SK-N-SH treated with all-trans-retinoic acid at 6 μM for 48 hours (cell line): ENCODE measurements at places on chromosomes 3 and 15.

DNA sequence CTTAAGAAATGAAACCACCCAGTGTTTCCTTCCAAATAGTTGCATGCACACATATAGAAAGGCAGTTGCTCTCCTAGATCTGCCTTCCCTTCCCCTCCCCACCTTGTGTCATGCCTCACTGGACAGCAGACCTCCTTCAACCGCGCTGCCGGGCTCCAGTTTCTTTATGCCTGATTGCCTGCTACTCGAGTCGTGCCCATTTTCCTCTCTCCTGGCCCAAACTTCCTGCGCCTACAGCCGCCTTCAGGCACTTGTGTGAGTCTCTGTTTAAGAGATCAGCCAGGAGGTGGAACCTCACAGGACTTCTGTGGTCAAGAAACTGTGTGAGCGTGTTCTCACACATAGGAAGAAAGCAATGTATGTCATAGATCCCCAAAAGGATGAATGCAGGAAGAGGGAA lies 8.8 kb upstream of the FAM107A start:
- ATAC-seq = no peak

DNA sequence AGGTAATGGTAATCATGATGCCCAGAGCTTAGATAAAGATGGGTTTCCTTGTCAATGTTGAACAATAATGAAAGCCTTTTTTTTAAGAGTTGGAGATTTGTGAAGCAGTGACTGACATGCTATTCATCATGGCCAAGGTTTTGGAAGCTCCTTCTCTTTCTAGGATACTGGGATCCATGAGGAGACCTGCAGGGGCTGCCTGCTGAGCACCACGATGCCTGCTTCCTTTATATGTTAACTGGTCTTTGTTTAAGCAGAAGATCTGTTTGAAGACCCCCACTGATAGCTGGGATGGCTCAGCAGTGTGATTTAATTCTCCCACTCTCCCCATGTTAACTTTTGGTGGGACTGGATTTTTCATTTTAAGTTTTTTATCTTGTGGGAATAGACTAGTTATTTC lies 15.8 kb downstream of the RBP1 start:
- ATAC-seq = no peak

- peak; percentile 58 for ATAC-seq
These were observed 160.9 kb downstream of the TIGIT start for GRCh38 chr3:114454551-114455251.

GRCh38 chr3:140128217-140128616 lies 193.2 kb downstream of the CLSTN2 start:
- no peak for ATAC-seq

- no peak for ATAC-seq
These were observed 188.8 kb downstream of the FEZF2 start for GRCh38 chr3:62184559-62184958.

- ATAC-seq = peak; percentile 92
These were observed 19.0 kb upstream of the SLC25A36 start for GRCh38 chr3:140922634-140923033.

GRCh38 chr3:11591391-11592282 lies 52.1 kb downstream of the VGLL4 start:
- ATAC-seq = peak; percentile 72

DNA sequence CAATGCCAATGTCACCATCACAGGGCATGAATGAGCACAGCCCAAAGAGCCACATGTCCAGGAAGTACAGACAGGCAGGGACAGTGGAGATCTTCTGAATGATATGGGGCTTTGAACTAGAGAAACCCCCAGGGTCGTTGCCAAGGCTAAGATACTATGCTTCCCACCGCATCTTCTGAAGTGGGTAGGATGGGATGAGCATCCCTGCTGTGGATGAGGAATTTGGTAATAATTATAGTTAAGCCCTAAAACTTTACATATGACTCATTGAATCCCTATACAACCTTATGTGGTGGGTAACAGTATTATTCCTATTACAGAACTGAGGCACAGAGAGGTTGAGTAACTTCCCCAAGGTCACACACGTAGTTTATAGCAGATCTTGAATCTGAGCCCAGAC lies 44.2 kb downstream of the WNT5A start:
- no peak for ATAC-seq

DNA sequence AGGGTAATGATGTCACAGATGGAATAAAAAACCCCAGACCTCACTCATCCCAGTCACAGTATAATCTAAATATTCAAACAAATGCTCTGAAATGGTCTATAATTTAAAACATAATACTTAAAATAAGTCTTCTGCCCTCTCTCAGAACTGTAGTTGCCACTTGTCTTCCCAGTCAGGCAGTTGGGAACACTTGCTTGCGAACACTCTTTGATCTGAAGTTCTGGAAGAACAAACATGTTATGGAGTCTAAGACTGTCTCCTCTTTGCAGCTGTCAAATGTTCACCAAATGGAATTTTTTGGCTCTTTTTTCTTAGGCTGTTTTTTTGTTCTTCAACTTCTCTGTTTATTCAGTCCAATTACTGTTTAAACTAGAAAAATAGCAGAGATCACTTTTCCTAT lies 711.1 kb upstream of the GOLIM4 start:
- ATAC-seq = no peak

- ATAC-seq = peak; percentile 83
These were observed 45.7 kb downstream of the EHHADH start for GRCh38 chr3:185207931-185208746.

DNA sequence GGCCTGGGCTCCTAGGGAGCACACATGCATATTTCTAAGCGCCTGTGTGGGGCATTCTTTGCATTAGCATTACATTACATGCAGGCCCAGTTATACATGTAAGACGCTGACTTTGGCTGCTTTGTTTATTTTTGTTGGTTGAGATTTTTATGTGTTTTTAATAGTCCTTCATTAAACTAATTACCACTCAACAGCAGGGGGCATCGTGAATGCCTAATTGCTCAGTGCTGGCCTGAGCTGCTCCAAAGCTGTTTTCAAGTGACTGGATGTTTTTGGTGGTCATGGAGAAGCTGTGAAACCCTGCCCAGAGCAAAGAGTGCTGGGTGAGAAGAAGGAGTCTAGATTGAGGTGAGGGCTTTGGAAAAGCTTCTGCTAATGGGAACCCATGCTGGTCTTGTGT lies 41.5 kb downstream of the GPD1L start:
- ATAC-seq = no peak

DNA sequence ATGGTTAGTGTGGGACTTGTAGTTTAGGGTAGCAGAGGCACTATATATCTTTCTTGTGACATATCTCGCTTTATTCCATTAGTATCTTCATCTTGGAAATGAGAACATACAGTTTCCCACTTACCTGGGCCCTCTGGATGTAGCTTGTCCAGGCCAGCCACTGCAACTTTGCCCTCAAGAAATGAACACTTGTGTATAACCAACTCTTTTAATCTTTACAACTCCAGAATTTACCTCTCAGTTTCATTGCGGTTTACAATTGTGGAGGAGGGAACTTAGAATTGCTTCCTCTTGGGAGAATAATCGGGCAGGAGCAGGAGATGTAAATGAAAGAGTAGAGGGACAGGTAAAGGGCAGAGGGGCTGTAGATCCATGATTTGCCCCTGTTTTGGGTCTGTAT lies 18.4 kb upstream of the TRA2B start:
- ATAC-seq = no peak

DNA sequence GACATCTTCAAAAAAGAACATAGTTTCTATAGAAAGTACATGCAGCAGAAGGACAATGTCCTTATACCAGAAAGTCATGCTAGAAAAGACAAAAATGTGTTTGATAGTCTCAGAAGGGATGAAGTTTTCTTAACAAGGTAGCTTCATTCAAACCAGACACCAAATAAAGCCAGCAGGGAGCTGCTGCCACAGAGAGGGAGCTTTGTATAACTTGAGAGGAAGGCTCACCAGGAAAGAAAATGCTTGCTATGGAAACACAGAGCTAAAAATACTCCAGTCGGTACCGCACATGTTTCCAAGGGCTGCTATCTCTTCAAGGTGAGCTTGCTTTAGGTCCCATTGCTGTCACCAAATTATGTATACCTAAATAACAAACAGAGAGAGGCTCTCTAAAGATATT lies 1074.8 kb upstream of the ALCAM start:
- ATAC-seq = peak; percentile 36; the same call in 1 of the 3 replicates

GRCh38 chr3:188559072-188559429 lies 405.1 kb downstream of the LPP start:
- no peak for ATAC-seq

DNA sequence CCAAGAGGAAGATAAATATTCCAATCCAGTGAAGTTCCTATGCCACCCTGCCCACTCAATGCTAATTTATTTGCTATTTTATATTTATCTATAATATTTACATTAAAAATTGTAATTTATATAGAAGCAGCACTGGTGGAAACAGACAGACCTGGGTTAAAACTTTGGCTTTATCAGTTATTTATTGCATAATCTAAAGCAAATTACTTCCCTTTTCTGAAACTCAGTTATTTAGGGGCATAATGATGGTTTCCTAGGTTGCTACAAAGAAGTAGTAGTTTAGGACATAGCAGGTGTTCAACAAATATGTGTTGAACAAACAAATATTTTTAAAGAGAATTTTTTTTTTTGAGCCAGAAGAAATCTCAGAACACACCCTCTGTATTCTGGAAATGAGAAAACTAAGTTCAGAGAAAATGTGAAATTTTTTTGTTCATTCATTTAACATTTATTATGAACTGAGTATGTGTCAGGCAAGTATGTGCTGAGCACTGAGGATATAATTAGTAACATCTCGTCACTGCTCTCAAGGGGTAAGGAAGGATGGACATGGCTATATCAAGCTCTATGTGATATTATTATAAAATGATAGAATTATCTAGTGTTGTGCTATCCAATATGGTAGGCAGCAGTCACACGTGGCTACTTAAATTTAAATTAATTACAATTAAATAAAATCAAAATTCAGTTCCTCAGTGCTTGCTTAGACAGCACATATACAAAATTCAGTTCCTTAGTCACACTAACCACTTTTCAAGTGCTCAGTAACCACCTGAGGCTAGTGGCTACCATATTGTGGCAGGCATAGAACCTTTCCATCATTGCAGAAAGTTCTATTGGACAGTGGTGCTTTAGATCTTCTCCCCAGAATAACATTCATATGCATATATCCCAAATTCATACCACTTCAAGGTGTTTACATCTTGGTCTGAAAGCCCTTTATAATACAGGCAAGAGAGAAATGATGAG lies 7.0 kb upstream of the UBE2Q2 start:
- ATAC-seq = no peak; the same call in 2 of the 3 replicates

DNA sequence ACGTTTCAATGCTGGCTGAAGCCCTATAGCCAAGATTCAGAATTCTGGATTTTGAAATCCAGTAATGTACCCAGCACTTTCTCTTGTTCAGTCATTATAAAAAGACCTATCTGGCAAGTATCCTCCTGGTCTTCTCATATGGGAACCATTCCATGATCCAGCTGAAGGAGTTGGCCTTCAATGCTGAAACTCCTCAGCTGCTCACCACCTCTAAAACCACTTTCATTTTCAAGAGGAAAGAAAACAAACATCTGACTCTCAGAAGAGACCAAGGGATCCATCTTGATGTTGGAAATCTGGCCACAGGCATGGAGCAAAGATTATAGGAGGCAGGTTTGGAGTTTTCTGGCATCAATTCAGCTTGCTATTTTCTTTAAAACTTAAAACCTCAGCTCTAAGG lies 235.4 kb downstream of the FMN1 start:
- ATAC-seq = no peak

DNA sequence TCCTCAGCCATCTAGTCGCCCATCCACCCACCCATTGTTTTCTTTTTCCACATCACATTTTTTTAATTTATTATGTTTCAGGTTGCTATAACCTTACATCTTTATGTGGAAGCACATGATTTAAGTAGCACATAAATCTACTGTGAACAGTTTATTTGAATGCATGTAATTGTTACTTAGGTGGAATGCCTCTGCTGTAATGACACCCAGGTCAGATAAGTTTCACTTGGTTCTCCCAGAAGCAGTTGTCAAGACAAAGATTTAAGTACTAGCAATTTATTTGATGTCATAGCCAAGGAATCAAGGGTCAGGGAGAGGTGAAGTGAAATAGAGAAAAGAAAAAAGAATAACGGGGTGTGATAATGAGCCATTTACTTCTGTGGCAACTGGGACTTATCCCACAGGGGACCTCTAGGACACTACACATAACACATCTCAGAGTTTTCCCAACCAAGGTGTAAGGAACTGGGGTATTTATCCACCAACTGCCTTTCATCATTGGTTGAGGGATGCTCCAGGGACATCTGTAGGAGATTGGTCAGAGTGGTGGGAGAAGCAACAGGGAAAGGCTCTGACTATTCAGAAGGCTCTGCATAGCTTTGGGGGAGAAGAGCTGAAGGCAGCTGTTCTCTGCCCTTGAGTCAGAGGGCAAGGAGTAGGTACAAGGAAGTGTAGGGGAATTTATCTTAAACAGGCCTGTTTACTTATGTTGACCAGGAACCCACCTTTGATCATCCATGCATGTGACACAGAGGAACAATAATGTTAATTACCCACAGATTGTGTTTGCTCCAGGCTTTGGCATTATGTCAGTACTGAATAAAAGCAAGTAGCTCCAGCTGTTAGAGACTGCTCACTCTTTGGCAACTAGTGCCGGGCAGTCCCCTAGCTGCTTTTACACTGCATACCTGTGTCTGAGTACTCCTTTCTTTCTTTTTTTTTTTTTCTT lies 94.8 kb downstream of the CD200R1L start:
- no peak; the same call in 2 of the 3 replicates for ATAC-seq

- ATAC-seq = peak; percentile 74
These were observed 211.7 kb downstream of the DTWD1 start for GRCh38 chr15:49832511-49832910.

- no peak for ATAC-seq
These were observed 33.5 kb downstream of the DNAJB8 start for GRCh38 chr3:128432971-128433836.

DNA sequence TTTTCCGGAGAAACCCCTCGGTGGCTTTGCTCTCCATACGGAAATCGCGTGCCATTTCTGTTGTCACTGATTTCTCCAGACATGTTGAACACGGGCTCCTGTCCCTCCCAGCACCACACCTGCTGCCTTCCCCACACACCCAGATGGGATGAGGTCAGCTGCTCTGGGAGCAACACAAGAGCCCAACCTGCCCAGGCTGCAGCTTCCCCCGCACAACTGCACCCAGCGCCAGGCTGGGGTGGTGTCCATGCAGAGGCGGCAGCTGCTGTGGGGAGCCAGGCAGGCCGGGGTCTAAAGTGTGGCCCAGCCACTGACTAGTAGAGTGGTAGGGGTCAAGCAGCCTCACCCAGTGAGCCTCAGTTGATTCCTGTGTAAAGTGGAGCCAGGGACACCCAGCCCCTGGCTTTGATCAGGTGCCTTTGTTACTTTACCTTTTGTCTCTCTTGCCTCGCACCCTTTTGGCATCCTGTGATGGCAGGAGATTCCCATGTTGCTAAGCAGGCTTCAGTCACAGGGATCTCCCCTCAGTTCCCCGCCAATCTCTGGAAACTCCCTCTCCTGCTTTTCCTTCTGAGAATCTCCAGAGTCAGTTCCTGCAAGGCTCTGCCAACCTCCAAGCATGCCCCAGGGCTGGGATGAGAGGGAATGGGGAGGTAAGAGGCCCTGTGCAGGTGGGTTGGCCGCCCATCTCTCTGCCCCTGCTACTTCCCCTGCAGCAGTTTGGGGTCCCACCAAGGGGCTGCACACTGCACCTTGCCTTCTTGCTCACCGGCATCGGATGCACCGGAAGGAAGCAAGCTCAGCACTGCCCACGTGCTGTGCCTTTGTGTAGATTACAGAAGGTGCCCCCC lies 91.8 kb upstream of the ALDH1A3 start:
- ATAC-seq = no peak
